Epithelial cell of umbilical artery (primary cell): ENCODE measurements at places on chromosomes 6 and 20. TPM values are rescaled to one million over a fixed set of nuclear protein-coding genes. Genes with fewer than 3 reads are reported as not detected.

The FAM83D gene
- 21.1 and 43.8 TPM in 2 replicates for total RNA-seq

The ZBTB46 gene
- total RNA-seq, result 2.9 and 4.9 TPM in 2 replicates

The CST1 gene
- 6.2 TPM in 1 of 2 replicates, not detected in the other for total RNA-seq

The SPATS1 gene
- not detected in 2 replicates for total RNA-seq

The HFE gene
- total RNA-seq, result 3.2 and 10.3 TPM in 2 replicates

The PSMA7 gene
- total RNA-seq, result 714 and 749 TPM in 2 replicates

The ERVFRD-1 gene
- total RNA-seq, result not detected in 2 replicates

The TNF gene
- total RNA-seq, result under 0.01 TPM in 1 of 2 replicates, not detected in the other
